Nephron progenitor cell (in vitro differentiated cells): ENCODE measurements at places on chromosomes 1 and 21.

DNA sequence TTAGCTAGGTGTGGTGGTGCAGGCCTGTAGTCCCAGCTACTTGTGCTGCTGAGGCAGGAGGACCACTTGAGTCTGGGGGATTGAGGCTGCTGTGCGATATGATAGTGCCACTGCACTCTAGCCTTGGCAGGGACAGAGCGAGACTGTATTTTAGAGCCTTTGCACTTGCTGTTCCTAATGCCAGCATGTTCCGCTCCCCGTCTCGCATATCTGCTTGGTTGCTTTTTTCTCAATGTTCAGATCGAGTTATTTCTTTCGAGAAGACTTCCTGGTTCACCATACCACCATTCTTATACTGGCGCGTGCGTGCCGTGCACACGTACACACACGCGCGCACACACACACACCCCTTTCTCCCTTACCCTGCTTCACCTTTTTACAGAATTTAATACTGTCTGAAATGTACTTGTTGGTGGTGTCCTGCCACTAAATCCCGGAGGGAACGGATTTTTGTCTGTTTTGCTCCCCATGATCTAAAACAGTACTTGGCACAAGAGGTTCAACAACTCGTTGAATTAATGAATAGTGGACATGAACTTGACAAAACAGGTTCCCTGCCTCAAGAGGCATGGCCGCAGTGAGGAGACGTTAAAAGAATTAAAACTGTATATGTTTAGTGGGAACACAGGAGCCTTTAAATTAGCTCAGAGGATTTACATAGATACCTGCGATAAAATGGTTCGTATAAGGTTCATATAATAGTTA, 1.1 kb upstream of the RPRD2 start:
- no peak for DNase-seq

GRCh38 chr1:210260096-210260495, 27.5 kb downstream of the SERTAD4 start:
- DNase-seq, result no peak

DNA sequence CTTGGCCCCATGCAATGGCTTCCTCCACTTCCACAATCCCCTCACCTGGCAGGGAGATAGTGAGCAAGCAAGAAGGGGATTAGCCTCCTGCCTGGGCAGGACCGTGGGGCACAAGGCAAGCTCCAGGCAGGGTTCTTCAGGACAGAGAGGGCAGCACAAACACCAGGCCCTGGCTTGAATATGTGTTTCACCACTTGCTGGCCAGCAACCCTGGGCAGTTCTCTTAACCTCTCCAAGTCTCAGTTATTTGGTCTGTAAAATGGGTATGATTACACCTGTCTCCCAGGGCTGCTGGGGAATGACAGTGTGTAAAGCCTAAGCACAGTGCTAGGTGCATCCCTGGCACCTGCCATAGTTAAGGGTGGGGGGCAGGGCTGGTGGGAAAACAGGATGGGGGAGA, 31.9 kb downstream of the H3-3A start:
- DNase-seq, result no peak

DNA sequence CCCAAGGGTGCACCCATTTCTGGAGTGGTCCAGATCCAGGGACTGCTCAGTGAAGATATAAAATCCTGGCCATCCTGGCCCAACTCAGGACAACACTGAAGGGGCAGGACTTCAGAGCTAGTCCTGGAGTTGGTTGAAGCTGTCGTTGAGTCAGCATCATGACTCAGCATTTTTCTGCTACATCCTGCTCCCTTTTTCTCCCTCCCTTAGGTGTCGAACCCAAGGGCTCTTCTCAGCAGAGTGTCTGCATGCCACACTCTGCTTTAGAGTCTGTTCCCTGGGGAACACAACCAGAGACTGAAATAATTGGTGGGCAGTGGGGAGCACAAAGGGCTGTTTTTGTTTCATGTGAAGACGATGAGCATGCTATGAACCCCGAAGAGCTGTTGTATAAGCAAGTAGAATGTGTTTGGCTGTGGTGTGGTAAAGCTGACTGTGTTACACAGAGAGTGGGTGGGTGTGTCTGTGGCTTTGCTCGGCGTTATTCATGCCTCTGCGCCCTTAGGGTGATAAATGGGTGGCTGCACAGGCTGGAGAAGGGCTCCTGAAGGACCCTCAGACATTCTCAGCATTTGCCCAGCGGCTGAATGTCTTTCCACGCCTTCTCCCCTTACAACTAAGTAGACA, 167.2 kb downstream of the CYYR1 start:
- peak; percentile 7 for DNase-seq

DNA sequence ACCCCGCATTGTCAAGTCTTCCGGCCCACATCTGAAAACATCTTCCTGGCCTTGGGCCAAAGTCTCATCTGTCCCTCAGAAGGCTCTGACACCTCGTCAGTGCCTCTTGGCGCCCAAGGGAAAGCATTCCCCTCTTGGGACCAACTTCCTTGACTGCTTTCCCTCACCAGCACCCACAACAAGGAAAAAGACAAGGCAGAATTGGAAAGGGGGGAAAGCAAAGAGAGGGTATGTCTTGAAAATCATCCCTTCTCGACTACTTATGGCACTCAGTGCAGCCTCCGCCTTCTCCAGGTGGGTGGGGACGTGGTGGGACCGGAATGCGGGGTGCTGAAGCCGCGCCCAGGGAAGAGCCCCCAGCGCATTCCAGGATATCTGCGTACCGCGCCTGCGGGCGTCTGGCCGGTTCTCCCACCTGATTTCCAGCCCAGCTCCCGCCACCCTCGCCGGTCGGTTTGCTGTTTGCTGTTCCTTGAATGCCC, 554 bp upstream of the SLC39A1 start:
- peak; percentile 67 for DNase-seq

GRCh38 chr1:209458921-209459320, 124.6 kb upstream of the CAMK1G start:
- DNase-seq, result no peak

DNA sequence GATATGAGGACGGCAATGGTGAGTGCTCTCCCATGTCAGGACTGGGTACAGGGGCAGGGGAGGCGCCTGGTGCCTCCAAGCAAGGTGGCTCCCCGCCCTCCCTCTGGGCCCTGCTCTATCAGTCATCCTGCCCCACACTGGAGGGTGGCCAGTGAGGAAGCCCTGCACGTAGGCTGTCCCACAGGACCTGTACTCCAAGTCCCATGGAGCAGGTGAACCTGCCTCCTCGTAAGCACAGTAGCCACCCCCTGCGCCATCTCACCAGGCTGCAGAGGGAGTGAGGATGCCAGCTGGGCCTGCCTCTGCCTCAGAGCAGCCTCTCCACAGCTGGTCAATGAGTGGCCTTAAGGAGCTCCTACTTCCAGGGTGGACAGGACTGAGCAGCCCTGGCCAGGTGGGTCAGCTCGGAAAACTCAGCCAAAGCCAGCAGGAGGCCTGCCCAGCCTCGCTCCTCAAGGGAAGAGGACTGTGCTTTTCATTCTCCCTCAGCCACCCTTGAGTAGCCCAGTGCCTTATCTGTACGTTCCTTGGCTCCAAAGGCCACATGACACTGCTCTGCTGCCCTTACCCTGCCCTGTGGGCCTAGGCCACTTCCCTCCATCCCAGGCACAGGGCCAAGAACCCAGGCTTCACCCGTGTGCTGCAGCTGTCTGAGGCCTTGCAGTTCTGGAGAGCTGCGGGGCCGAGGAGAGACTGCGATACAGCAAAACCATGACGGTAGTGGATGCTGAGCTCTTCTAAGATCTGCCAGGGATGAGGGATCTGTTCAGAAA, 39.6 kb downstream of the SLC45A1 start:
- no peak for DNase-seq

DNA sequence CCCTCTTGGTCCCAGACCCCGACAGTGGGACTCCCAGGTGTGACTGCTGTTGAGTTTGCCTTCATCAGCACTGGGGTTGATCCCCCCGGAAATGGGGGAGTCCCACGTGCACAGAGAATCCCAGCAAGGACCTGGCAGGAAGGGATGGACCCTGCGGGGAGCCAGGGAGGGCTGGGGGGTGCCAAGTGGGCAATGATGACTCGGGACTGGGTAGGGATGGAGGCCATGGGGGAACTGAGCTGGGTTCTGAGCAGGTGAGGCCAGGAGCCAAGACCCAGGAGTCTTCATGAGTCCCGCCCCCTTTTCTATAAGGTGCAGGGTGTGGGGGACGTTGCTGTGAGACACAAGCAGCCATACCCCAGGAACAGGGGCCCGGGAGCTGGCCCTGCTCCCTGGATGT, 103.8 kb downstream of the CRYAA start:
- DNase-seq, result no peak

- no peak for DNase-seq
These were observed 634.8 kb upstream of the ADGRL2 start for GRCh38 chr1:81165963-81166362.

DNA sequence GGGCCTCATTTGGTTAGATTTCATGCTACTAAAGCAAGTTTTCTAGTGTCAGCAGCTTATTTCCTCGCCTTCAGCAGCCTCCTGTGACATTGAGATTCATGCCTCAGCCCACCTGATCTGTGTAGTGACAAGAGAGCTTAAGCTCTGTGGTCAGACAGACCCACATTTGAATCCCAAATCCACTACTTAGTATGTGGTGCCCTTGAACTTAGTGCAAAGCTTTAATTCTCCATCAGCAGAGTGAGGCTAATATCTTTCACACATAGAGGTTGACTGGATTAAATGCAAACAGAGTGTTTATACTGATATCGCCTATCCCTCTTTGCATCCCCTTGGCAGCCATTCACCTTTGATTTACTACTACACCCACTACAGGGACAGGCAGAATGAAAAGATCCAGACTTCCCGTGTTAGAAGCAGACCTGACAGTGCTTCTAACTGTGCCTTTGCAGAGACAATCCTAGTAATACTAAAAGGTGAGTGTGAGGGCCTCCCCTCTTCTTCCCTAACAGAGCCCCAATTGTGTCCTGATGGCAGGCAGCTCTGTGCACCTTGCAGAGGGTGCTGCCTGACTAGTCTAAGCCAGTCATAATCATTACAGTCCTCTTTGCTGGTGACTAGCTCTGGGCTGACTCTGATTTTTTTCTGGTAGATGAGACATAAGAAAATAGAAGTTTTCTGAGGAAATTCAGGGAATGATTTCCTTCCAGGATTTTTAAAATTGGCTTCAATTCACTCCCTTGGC, 264.0 kb downstream of the CTH start:
- no peak for DNase-seq

GRCh38 chr1:56418151-56418631, 161.2 kb downstream of the PLPP3 start:
- no peak for DNase-seq

DNA sequence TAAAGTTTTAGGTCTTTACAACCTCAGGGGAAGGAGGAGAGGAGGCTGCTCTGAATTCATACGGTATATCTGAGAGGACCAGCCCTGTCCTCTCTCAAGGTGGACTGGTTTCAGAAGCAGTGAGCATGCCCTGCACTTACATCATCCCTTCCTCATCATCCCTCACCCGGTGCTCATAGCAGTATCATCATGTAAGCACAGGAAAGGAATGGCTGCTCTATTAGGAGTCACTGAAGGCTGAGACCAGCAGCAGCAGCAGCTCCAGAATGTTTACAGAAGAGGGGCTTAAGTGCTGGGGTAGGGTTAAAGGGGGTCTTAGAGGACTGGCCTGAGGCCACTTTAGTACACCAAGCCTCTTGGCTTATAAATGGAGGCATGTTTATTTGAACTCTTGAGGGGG, 185.9 kb downstream of the AK5 start:
- DNase-seq, result no peak

- no peak for DNase-seq
These were observed 415.1 kb downstream of the LRRIQ3 start for GRCh38 chr1:73782901-73783300.

- DNase-seq, result no peak
These were observed 183.4 kb downstream of the TNFSF18 start for GRCh38 chr1:172867216-172867818.

DNA sequence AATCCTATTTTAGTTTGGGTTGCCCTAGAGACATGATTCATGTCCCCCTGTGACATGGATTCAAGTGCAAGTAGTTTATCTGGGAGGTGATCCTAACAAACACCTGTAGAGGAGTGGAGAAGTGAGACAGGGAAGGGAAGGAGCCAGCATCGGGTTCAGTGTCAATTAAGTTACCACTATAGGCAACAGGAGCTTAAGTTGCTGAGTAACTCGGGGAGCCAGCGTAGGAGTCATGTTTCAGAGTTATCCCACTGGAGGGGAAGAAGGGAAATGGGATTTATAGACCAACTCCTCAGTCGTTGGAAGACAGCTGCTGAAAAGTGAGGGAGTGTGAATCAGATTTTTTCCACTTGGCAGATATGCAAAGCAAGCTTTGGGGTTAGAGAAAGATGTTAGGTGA, 54.9 kb downstream of the SLC30A7 start:
- DNase-seq, result peak; percentile 18

- DNase-seq, result no peak
These were observed 21.6 kb downstream of the MECR start for GRCh38 chr1:29209173-29209572.

DNA sequence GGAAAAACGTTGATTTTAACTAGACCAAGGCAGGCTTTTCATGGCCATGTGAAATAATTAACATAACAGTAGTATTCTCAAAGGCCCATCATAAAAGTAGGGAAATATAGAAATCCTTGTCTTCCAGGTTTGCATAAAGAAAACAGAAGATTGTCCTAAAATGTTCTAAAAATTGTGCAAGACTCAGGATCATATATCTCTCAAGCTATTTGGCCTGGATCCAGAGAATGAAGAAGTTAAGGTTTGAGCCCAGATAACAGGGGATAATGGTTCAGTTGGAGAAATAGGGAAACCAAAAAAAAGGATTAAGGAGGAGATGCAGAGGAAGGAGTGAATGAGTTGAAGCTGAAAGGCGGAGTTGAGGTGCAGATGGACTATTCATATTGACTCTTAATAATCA, 555.5 kb upstream of the NR5A2 start:
- DNase-seq, result no peak

DNA sequence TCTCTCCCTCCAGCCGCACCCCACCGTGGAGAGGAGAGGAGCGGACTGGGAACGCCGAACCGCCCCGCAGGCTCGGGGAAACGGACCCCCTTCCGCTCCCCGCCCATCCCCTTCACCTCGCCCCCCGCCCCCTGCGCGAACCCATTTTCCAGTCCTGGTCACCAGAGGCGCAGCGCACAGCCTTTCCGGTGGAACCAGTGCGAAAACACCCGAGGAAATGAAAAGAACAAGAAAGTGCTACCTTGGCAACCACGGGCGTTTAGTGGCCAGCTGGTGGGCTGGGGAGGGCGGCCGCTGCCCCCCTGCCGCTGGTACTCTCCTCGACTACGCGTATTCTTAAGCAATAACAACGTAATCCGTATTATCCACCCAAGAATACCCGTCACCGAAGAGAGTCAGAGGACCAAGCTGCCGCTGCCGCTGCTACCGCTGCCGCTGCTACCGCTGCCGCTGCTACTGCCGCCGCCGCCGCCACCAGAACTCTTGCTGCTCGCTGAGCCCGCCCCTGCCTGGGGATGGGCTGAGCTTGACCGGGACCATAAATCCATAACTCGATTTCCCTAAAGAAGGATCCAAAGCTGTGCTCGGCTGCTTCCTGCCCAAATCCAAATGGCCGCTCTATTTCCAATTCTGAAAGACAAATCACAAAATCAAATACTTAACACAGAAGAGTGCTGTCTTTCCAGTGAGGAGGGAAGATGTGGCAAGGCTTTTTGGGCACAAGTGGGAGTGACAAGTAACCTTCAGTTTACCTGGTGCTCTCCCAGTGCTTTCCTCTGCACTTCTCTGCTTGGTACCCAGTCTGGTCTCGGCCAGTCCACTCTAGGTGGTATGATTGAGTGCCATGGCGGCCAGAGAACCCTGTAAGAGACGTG, 125.2 kb upstream of the DPYD start:
- peak; percentile 57 for DNase-seq
